ENCODE measurements at places on chromosomes 16 and 17. TPM values are rescaled to one million over a fixed set of nuclear protein-coding genes. Genes with fewer than 3 reads are reported as not detected.

Gene ADGRG3
- not detected for total RNA-seq

Gene CYGB
- total RNA-seq = 7.1 TPM

Gene MPO
- total RNA-seq = not detected

Gene SUPT4H1
- 29.7 TPM for total RNA-seq

Gene KRTAP4-2
- total RNA-seq = not detected

Gene LUC7L3
- total RNA-seq = 26.8 TPM

Gene FSCN2
- 2.7 TPM for total RNA-seq

Gene TNS4
- not detected for total RNA-seq

Gene MYH1
- total RNA-seq = 0.09 TPM

Gene RUNDC3A
- 0.59 TPM for total RNA-seq

Gene PMFBP1
- 0.46 TPM for total RNA-seq

Gene HSD3B7
- 11.6 TPM for total RNA-seq

Gene FBXW10
- total RNA-seq = under 0.01 TPM

Gene ENPP7
- total RNA-seq = not detected

Gene CPHXL2
- not detected for total RNA-seq

Gene RILP
- 3.9 TPM for total RNA-seq

Gene TPSD1
- not detected for total RNA-seq

Gene TBX2
- 30.0 TPM for total RNA-seq

Gene USP32
- total RNA-seq = 57.9 TPM

Gene KCNJ18
- total RNA-seq = not detected

Gene SLC13A5
- total RNA-seq = not detected

Gene MLKL
- total RNA-seq = 8.3 TPM

Gene HID1
- 0.30 TPM for total RNA-seq

Gene KRTAP9-8
- total RNA-seq = not detected
